ENCODE measurements at places on chromosomes 1 and 21.
A peak's percentile ranks its signal among the peaks of the same experiment; 100 is the strongest.

DNA sequence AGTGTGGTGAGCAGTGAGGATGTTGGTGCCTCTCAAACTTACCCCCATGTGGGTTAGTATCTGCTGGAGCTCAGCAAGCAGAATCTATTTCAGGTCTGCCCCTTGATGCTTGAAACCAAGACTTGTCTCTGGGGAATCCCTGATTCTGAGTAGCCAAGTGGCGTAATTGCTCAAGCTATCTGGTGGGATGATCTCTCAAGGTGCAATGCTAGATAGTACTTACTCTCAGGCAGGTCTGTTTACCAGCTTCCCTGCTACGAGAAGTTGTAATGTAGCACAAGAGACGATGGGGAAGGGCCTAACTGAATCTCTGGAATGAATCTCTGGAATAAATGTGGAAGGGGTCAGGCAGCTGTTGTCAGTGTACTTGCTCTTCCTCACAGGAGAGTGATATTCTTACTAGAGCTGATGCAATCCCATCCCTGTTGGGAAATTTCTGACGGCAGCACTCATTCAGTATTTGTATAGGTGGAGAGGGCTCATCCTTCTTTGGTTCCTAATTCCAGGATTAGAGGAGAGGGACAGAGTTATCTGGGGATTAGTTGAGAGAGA, 65.4 kb downstream of the MACF1 start:
- peak; percentile 75 for DNase-seq

DNA sequence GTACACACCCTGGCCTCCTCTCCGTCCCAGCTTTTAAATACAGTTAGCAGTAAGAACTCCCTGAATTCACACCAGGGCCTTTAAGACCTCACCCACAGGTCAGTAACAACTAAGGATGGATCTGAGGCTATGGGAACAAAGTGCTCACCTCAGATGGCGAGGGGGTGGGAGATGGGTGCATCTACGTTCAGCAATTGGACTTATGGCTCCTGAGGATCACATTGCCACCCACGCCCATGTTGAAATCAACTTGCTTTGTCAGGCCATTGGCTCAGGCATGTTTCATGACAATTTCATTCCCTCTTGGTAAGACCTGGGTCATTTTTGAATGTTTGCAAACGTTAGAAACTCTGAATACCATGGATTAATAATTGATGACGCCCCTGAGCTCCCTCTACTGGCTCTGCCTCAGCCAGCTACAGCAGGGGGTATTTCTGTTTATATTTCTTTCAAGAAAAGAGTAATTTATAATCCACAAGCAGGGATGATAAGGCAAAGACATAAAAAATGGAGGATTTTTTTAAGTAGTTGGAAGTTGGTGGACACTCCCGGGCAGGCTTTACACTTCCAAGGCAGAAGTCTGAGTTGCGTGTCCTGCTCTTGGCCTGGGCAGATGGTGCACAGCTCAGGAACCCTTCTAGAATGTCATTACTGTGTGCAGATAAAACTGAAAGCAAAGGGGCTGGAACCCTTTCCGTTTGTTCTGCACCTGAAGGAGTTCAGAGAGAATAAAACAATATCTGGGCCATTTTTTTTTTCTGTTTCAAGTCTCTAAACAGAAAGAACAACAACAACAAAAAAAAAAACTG, 13.7 kb upstream of the LBR start:
- peak; percentile 52 for DNase-seq

DNA sequence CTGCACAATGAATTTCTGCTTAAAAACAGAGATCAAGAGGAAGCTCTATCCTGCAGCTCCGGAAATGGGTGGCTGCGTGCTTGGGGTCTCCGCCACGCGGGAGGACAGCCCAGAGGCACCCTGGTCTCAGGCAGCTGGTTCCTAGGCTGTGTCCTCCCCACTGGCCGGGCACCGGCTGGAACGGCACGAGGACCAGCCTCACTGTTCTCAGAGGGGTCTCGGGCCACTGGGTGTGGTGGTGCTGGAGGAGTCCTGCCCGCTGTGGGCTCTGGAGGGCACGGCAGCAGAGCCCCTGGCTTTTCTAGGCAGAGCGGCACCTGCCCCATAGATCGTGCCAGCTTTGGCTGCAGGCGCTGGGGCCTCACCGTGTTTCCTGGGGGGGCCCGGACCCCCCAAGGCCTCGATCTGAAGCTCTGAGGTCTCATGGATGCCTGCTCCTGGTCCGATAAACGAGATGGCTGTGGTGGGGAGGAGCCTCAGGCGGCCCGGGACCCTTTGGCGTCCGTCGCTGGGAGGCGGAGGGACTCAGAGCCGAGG, 8.2 kb upstream of the RNF223 start:
- no peak for DNase-seq

- no peak for DNase-seq
Observed at GRCh38 chr1:22633697-22634463, 2.5 kb upstream of the C1QA start.

- DNase-seq, result peak; percentile 63
Observed at GRCh38 chr1:145997718-145998023, 1.3 kb upstream of the TXNIP start.

GRCh38 chr1:170657275-170657853, 6.6 kb upstream of the PRRX1 start:
- no peak for DNase-seq

- DNase-seq, result no peak
Observed at GRCh38 chr1:58585581-58586151, 8.6 kb upstream of the TACSTD2 start.

GRCh38 chr1:172951730-172952365, 98.9 kb downstream of the TNFSF18 start:
- no peak for DNase-seq

- no peak for DNase-seq
Observed at GRCh38 chr1:205739348-205740160, 10.4 kb downstream of the NUCKS1 start.

DNA sequence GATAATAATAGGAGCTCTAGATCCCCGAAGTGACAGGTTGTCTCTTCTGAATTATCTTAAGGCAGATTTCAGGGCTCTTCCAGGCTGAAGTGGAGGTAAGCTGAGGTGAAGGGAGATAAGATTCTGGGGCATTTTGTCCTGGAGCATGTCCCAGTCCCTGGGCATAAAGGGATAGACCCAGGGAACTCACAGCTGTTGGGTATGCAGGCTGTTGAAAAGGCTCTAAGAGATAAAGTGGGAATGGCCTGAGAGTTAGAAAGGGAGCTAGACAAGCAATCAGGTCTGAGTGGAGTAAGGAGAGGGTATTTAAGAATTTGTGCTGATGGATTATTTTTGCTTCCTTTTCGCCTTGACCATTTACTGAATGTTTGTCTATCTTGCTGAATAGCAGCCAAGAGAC, 123.7 kb downstream of the NOS1AP start:
- DNase-seq, result no peak

GRCh38 chr1:912740-913301, 10.9 kb upstream of the SAMD11 start:
- no peak for DNase-seq

- peak; percentile 77 for DNase-seq
Observed at GRCh38 chr1:21594935-21595897, 73.9 kb downstream of the RAP1GAP start.

- DNase-seq, result no peak
Observed at GRCh38 chr1:215479567-215479966, 87.5 kb upstream of the KCTD3 start.

DNA sequence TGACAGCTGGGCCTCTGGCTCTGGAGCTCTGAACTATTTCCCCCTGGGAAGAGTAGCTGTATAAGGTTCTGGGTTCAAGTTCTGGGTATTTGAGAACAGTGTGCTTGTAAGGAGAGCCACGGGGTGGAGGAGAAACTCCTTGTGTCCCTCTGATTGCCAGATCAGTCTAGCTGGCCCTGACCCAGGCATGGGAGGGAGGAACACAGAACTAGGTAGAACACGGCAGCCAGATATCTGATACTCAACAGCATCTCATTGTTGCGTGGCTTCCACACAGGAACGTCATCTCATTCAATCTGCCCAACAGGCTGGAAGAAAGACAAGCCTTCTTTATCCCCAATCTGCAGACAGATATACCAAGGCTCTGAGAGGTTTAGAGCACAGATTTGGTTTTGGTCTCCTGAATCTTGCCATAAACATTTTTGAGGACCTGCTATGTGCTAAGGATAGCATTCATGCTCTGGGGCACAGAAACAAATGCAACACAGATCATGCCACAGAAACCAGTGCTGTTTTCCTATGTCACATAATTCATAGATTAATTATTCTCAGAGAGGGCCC, 83.8 kb downstream of the PLXNA2 start:
- DNase-seq, result no peak

DNA sequence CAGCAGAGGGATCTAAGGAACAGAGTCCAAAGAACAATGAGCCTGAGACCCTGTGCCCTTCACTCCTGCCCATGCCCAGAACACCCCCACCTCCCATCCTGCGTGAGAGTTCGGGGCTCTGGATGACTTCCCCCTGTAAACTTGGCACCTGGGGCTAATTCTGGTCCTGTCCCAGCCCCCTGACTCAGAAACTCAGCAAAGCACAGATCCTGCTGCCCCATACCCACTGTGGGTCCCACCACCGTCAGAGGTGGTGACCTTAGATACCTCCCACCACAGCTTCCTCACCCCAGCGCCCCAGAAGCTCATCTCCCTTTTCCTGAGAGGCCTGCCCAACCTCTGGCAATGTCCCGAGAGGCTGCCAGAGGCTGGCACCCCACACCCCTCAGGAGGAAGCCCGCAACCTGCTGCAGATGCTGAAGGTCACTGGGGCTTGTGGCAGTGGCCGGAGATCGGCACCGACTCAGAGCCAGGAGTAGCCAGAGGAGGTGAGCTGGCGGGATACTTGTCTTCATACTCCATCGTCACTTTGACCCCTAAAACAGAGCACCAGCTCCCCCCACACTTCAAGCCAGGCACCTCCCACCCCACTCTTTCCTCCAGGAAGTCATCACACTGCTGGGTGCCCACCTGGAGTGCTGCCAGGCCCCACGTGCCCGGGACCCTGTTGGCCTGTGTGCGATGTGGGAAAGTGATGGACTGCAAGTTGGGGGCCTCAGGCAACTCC, 111.6 kb upstream of the IFFO2 start:
- DNase-seq, result no peak

- DNase-seq, result no peak
Observed at GRCh38 chr1:176102768-176103350, 104.2 kb downstream of the COP1 start.

DNA sequence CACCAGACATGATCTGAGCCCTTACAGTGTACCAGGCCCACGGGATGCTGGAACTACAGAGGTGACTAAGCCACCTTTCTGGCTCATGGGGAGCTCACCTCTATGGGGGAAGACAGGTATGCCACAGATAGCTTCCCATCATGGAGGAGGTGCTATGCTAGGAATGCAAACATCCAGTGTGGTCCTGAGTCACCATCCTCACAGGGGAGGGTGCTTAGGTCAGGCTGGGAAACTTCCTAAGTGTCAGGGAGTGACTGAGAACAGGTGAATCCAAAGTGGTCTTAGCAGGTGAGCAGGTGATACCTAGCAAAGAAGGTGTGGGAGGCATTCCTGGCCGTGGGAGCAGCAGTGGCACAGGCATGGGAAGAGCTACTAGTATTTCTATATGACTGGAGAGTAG, 8.6 kb upstream of the RASSF5 start:
- DNase-seq, result no peak

- peak; percentile 69 for DNase-seq
Observed at GRCh38 chr1:186618401-186619170, 61.6 kb downstream of the PTGS2 start.

GRCh38 chr1:217072926-217073325, 349.7 kb upstream of the ESRRG start:
- DNase-seq, result no peak

DNA sequence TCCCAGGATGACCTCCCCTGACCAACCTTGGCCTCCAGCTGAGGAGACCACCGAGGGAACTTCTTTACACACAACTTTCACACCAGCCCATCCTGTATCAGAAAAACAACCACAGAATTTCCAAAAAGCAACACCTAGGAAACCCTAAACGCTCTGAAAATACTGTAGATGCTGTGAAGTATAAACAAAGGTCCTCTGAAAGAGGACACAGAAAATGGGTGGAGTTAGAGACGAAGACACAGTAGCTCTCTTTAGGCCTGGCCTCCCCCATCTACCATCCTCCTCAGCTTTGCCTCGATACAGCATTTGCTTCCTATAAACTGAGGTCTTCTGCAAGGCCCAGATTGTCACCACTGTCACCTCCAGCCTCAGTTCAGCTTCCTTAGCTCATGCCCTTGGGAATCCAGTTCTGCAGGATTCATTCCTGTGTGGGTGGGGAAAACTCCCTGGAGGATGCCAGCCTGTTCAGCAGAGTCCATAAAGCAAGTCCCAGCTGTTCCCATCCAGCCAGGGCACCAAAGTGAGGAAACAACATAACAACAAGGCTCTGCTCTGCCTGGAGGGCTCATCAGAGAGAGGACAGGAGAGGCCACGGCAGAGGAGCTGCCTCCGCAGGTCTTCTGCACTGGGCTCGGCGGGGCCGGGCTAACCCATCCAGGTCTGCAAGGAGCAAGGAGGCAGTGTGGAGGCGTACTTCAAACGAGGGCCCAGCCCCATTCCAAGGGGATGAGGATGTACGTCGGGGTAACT, 15.0 kb downstream of the PIK3C2B start:
- DNase-seq, result no peak

- peak; percentile 33 for DNase-seq
Observed at GRCh38 chr1:39926343-39926793, 24.7 kb upstream of the MYCL start.

- no peak for DNase-seq
Observed at GRCh38 chr1:225156254-225156653, 226.8 kb downstream of the DNAH14 start.

DNA sequence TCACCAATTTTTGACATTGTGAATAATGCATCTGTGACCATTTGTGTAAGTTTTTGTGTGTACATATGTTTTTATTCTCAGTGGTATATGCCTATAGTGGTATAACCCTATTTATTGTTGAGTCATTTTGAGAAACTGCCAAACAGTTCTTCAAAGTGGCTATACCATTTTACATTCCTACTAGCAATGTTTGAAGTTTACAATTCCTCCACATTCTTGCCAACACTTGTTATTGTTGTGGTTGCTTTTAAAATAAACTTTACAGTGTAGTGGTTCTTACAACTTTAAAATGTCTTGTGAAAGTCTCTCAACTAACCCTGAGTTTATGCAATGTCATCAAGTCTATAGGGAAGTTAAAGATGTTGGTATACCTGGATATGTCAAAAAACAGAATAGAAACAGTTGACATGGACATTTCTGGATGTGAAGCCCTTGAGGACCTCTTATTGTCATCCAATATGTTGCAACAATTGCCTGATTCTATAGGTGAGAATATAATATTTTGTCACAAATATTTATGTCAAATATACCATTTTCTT, 219.4 kb downstream of the LRRC40 start:
- no peak for DNase-seq

- DNase-seq, result no peak
Observed at GRCh38 chr1:164735315-164736052, 176.5 kb downstream of the PBX1 start.

All from NAMALWA (cell line).